Mammary epithelial cell (primary cell): ENCODE measurements at places on chromosomes 6 and 20.

DNA sequence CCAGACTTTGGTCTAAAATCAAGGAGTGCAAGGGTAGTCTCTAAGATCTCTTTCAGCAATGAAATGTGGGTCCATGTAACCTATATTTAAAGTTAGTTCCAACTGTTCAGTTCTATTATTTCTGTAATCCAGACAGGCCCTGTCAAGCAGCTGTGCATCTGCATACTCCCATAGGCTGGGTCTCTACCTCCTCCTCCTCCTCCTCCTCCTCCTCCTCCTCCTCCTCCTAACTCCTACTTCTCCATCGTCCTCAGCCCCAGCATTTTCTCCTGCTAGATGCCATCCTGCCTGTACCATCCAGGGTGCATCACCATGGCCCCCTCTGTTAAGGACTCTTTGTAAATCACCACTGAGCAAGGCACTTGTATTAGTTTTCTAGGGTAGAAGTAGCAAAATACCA lies 52.4 kb upstream of the TPD52L1 start:
- DNase-seq: no peak

DNA sequence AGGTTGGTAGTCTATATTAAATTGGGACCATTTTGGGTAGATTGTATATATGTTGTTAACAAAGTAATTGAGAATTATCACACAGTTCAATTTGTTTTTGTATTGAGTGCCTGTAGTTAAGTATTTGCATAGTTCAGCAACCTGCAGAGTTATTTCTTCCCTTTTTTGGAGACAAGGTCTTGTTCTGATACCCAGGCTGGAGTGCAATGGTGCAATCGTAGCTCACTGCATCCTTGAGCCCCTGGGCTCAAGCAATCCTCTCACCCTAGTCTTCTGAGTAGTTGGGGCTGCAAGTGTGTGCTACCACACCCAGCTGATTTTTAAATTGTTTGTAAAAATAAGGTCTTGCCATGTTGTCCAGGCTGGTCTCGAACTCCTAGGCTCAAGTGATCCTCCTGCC lies 250.5 kb downstream of the UTRN start:
- no peak for DNase-seq

- peak; percentile 95 for DNase-seq
These were observed 984 bp downstream of the TFAP2C start for GRCh38 chr20:56630086-56630493.

- DNase-seq: no peak
These were observed 882.8 kb downstream of the TBC1D32 start for GRCh38 chr6:120451508-120451907.

GRCh38 chr6:117263353-117263927 lies 1.9 kb upstream of the VGLL2 start:
- DNase-seq: no peak

DNA sequence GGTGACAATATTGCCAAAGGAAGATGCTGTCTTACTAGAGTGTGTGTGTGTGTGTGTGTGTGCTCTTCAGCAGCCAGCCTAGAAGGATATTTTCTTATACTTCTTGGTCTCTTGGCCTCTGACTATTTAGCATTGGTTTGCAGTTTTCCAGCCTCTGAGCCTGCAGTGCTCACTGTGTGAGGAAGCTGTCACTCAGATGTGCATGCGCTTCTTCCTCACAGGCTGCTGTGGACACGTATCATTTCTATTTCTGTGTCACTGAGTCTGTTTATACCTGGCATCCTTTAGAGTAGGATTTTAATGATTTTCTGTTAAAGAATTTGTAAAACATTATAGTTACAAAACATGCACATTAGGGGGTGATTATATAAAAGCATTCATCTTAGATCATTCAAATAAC lies 83.3 kb downstream of the ALDH8A1 start:
- no peak for DNase-seq
